A673 (cell line): ENCODE measurements at places on chromosomes 2 and 18.

GRCh38 chr2:135473567-135473966 lies 57.5 kb downstream of the ZRANB3 start:
- H3K27ac ChIP-seq, result no peak overlapping the region
- peak; percentile 46 for DNase-seq
- H3K27me3 ChIP-seq, result no peaks in the 10 kb centered on the region
- no peaks in the 10 kb centered on the region for H3K4me1 ChIP-seq
- no peaks in the 10 kb centered on the region for H3K36me3 ChIP-seq

DNA sequence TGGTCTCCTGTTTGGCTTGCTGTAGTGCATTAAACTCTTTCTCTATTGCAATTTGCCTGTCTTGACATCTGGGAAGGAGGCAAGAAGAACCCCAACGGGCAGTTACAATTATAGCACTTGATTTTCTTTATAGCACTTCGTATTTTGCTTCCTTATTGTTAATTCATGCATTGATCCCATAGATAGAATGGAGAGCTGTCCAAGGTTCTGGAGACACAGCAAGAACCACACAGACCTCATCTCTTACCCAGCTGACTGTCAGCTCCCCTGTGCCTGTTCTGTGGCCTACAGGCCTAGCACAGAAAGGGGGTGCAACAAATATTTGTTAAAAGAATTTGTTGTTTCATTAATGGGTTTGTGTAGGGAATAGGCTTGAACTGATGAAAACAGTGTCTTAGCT lies 194.3 kb downstream of the GALNT1 start:
- H3K4me3 ChIP-seq, result no peak overlapping the region
- H3K27me3 ChIP-seq, result peaks cover 33% of the 10 kb centered on the region
- peak; percentile 22 for DNase-seq
- H3K4me1 ChIP-seq, result no peaks in the 10 kb centered on the region
- no peak overlapping the region for H3K27ac ChIP-seq

GRCh38 chr2:172461591-172462372 lies 34.4 kb downstream of the ITGA6 start:
- H3K4me3 ChIP-seq, result no peak overlapping the region
- DNase-seq, result peak; percentile 66
- H3K36me3 ChIP-seq, result no peaks in the 10 kb centered on the region
- no peak overlapping the region for H3K27ac ChIP-seq
- H3K27me3 ChIP-seq, result no peaks in the 10 kb centered on the region

- H3K4me3 ChIP-seq, result no peak overlapping the region
- no peak for DNase-seq
- H3K36me3 ChIP-seq, result no peaks in the 10 kb centered on the region
These were observed 324.6 kb downstream of the HRH4 start for GRCh38 chr18:24785019-24785418.

GRCh38 chr2:56449449-56449860 lies 265.7 kb downstream of the CCDC85A start:
- H3K36me3 ChIP-seq, result no peaks in the 10 kb centered on the region
- no peaks in the 10 kb centered on the region for H3K4me1 ChIP-seq
- no peaks in the 10 kb centered on the region for H3K27me3 ChIP-seq
- no peak overlapping the region for H3K4me3 ChIP-seq
- no peak for DNase-seq

DNA sequence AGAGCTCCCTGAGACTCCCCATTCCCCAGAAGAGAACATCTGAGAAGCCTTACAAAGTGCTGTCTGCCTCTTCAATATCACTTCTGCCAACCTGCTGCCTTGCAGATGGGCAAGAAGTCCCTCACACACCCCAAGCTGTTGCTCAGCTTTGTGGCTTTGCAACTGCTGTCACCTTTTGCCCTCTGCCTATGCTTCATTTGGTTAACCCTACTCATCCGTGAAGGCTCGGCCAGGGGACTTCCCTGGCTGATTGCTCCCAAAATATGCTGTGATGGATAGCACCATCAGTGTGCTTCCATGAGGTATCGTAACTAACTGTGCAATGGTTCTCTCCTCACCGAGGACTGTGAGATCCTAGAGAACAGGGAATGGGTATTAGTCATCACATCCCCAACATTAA lies 88.9 kb upstream of the CYP1B1 start:
- no peaks in the 10 kb centered on the region for H3K4me1 ChIP-seq
- H3K36me3 ChIP-seq, result no peaks in the 10 kb centered on the region
- H3K27me3 ChIP-seq, result peaks cover 4% of the 10 kb centered on the region
- DNase-seq, result no peak
- H3K4me3 ChIP-seq, result no peak overlapping the region
- H3K27ac ChIP-seq, result no peak overlapping the region

- no peaks in the 10 kb centered on the region for H3K36me3 ChIP-seq
- no peak overlapping the region for H3K27ac ChIP-seq
- H3K4me3 ChIP-seq, result no peak overlapping the region
- no peaks in the 10 kb centered on the region for H3K27me3 ChIP-seq
- DNase-seq, result peak; percentile 23
- no peaks in the 10 kb centered on the region for H3K4me1 ChIP-seq
These were observed 9.3 kb upstream of the LRRC30 start for GRCh38 chr18:7221424-7222155.

DNA sequence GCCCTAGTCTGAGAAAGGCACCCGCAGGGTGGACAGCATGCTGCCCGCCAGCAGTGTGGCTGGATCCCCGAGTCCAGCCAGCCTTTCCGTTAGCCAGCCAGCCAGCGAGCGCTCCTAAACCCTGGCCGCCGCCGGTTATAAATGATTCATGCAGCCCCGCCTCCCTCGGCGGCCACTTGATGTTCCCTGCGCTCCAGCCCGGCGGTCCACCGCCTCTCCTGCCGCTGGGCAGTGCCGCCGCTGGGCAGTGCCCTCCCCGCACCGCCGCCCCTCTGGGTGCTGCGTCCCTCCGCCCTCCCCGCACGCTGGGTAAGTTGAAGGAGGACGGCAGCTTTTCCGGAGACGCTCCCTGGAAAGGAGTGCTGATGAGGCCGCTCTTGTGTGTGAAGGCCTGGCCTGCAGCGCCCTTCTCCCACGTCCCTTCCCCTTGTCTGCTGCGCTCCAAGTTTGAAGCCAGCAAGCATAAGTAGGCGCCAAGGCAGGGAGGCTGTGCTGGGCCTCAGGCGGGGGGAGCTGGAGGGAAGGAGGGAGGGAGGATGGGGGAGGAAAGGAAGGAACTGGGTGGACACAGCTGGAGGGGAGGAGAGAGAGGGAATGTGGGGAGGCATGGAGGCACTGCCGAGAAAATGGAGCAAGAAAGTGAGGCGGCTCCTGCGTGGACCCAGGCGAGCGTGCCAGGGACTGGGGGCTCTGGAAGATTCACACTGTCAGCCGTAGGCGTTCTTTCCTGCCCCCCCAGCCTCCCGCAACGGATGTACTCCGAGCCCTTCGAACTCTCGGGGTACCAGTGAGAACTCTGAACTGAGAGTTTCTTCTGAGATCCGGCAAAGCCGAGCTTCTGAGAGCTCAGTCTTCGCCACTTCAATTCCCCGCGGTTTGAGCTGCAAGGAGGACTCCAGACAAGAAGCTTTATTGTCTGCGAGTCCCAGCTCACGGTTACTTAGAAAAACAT lies 131.9 kb downstream of the GLI2 start:
- peak overlapping the region; percentile 26 for H3K4me3 ChIP-seq
- H3K4me1 ChIP-seq, result peaks cover 11% of the 10 kb centered on the region
- H3K27ac ChIP-seq, result peak overlapping the region; percentile 35
- H3K36me3 ChIP-seq, result no peaks in the 10 kb centered on the region
- DNase-seq, result peak; percentile 30
- H3K27me3 ChIP-seq, result no peaks in the 10 kb centered on the region

- no peak for DNase-seq
- H3K4me3 ChIP-seq, result no peak overlapping the region
- H3K36me3 ChIP-seq, result no peaks in the 10 kb centered on the region
- H3K27ac ChIP-seq, result no peak overlapping the region
- no peaks in the 10 kb centered on the region for H3K27me3 ChIP-seq
These were observed 710.2 kb upstream of the SLC39A10 start for GRCh38 chr2:194946826-194947225.

DNA sequence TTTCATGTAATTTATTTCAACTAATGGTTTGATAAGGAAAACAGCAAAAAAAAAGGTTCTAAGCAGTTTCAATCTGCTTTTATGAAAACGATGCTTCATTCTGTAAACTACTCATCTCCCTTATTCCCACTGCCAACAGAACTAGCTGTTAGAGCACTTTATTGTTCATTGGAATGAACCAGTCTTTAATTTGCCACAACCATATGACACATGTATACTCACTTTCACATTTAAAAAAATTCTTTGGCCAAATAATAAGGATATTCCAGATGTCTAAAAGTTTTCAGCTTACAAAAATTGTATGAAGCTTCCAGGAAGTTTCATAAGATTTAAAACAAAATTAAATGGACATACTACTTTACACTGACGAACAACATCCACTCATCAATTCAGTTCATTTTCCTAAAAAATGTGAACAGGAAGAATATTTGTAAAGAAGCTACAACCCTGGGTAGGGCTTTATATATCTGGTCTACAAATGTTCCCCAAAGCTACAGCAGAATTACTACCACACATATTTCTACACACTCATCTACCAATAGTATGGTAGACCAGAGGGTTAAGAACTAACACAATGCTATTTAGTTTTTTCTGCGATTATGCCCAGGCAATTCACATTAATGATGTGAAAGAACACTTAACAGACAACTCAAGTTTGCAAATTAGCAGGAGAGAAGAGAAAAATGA lies 37.7 kb downstream of the ZNF521 start:
- no peaks in the 10 kb centered on the region for H3K27me3 ChIP-seq
- no peaks in the 10 kb centered on the region for H3K36me3 ChIP-seq
- no peak for DNase-seq
- no peaks in the 10 kb centered on the region for H3K4me1 ChIP-seq
- H3K27ac ChIP-seq, result no peak overlapping the region
- no peak overlapping the region for H3K4me3 ChIP-seq

GRCh38 chr2:213147538-213147937 lies 3.9 kb downstream of the IKZF2 start:
- peak overlapping the region; percentile 80 for H3K27ac ChIP-seq
- peaks cover 17% of the 10 kb centered on the region for H3K4me1 ChIP-seq

- H3K4me3 ChIP-seq, result no peak overlapping the region
- H3K27ac ChIP-seq, result no peak overlapping the region
- no peak for DNase-seq
These were observed 106.4 kb upstream of the DAPL1 start for GRCh38 chr2:158688721-158689120.

DNA sequence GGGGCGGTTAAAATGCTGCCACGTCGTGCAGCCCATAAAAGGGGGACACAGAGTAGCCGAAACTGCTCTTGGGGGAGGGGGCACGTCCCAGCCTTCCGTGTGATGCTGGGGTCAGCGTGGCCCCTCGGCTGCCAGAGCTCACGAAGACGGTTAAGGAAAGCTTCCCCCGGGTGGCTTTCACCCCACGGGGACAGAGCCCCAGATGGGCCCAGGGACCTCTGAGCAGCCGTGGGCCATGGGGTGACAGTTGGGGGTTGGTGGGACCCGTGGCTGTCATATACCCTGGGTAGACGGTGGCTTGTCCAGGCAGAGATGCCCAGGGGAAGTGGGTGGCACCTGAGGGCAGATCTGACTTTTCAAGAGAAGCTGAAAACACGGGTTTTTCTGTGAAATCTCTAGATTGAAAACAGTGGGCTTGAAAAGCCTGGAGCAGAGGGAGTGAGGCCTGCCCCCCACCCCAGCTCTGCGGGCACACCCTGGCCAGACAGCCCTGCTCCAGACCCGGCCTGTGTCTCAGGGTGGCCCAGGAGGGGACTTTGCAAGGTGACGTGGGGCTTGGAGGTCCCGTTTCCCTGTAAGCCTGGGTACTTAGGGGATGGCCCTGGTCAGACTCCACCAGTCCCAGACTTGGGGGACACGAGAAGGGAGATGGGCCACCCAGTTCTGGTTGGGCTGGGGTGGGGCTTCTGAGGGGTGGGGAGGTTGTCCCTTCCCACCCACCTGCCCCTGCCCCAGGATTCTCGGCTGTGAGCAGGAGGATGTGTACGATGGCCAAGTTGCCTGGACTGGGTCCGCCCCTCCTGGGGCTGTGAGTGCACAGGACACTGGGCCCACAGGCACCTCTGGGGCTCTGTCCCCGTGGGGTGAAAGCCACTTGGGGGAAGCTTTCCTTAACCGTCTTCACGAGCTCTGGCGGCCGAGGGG lies 652 bp downstream of the NEU4 start:
- peak overlapping the region; percentile 100 for H3K27ac ChIP-seq
- H3K36me3 ChIP-seq, result no peaks in the 10 kb centered on the region
- no peak for DNase-seq
- H3K4me3 ChIP-seq, result peak overlapping the region; percentile 27
- H3K27me3 ChIP-seq, result no peaks in the 10 kb centered on the region

- no peaks in the 10 kb centered on the region for H3K27me3 ChIP-seq
- no peaks in the 10 kb centered on the region for H3K4me1 ChIP-seq
- peak; percentile 16 for DNase-seq
- no peaks in the 10 kb centered on the region for H3K36me3 ChIP-seq
- no peak overlapping the region for H3K27ac ChIP-seq
- H3K4me3 ChIP-seq, result no peak overlapping the region
These were observed 188.6 kb upstream of the SH3BP4 start for GRCh38 chr2:234763002-234763873.

GRCh38 chr18:10205151-10205550 lies 249.3 kb upstream of the APCDD1 start:
- no peak overlapping the region for H3K4me3 ChIP-seq
- H3K36me3 ChIP-seq, result no peaks in the 10 kb centered on the region
- H3K27me3 ChIP-seq, result no peaks in the 10 kb centered on the region
- DNase-seq, result no peak

GRCh38 chr2:135093670-135094330 lies 41.7 kb downstream of the RAB3GAP1 start:
- peaks cover 5% of the 10 kb centered on the region for H3K36me3 ChIP-seq
- no peak overlapping the region for H3K27ac ChIP-seq
- no peak for DNase-seq
- H3K4me1 ChIP-seq, result no peaks in the 10 kb centered on the region
- no peaks in the 10 kb centered on the region for H3K27me3 ChIP-seq
- H3K4me3 ChIP-seq, result no peak overlapping the region

GRCh38 chr2:140893685-140894084 lies 1237.1 kb downstream of the LRP1B start:
- no peak overlapping the region for H3K27ac ChIP-seq
- H3K36me3 ChIP-seq, result no peaks in the 10 kb centered on the region
- H3K4me3 ChIP-seq, result no peak overlapping the region
- H3K4me1 ChIP-seq, result peaks cover 14% of the 10 kb centered on the region
- DNase-seq, result peak; percentile 4

DNA sequence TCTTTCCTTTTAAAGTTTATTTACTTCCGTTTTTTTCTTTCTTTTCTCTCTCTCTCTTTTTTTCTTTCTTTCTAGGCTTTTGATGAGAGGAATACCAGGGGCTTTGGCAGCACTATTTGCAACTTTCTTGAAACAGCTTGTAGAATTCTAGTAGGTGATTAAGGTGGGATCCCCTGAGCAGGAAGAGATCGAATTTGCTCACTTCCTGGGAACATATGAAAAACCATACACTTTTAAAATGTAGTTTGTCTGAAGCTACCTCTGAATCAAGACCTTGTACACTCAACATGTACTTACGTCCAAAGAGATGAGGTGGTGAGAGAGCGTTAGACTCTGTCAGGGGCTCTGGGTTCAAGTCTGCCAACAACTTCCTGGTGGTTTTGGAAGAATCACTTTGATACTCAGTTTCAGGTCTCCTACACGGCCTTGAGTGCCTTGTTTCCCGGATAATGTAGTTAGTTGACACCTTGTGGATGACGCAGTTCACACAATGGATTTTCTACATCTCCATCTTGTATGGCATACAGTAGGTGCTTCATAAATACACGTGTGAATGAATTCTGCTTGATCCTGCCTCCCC lies 229.1 kb downstream of the MYCN start:
- H3K27ac ChIP-seq, result no peak overlapping the region
- H3K4me3 ChIP-seq, result no peak overlapping the region
- peaks cover 10% of the 10 kb centered on the region for H3K27me3 ChIP-seq
- no peak for DNase-seq
- no peaks in the 10 kb centered on the region for H3K4me1 ChIP-seq
- no peaks in the 10 kb centered on the region for H3K36me3 ChIP-seq

- H3K27ac ChIP-seq, result no peak overlapping the region
- H3K27me3 ChIP-seq, result no peaks in the 10 kb centered on the region
- no peaks in the 10 kb centered on the region for H3K36me3 ChIP-seq
- no peak for DNase-seq
- peaks cover 30% of the 10 kb centered on the region for H3K4me1 ChIP-seq
- H3K4me3 ChIP-seq, result no peak overlapping the region
These were observed 10.0 kb downstream of the HK2 start for GRCh38 chr2:74843899-74844298.
